ENCODE measurements at places on chromosomes 6 and 20. TPM values are rescaled to one million over a fixed set of nuclear protein-coding genes. Genes with fewer than 3 reads are reported as not detected.

GRCh38 chr6:118403036-118403435 lies 145.1 kb upstream of the PLN start:
- no peak overlapping the region for H3K27ac ChIP-seq
- H3K4me1 ChIP-seq = no peaks in the 10 kb centered on the region
- H3K27me3 ChIP-seq = peaks cover 1% of the 10 kb centered on the region
- H3K4me3 ChIP-seq = no peak overlapping the region
- DNase-seq = no peak

DNA sequence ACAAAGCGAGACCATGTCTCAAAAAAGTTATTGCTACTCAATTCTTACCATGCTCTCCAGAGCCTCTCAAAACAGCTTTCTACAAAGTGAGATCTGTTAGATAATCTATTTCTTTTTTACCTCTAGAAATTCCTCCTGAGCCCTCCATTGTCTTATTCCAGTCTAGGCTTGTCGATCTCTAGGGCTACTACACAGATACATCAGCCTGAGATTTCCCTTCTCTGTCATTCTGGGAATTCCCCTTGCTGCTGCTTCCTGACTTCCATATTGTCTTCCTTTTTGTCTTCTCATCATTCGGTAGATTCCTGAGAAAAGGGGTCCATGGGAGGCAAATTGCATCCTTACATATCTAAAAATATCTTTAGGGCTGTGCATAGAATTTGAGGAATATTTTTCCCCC lies 75.6 kb upstream of the GNRH2 start:
- H3K27ac ChIP-seq = no peak overlapping the region
- H3K4me3 ChIP-seq = no peak overlapping the region
- H3K27me3 ChIP-seq = no peaks in the 10 kb centered on the region
- peaks cover 6% of the 10 kb centered on the region for H3K4me1 ChIP-seq
- peaks cover 11% of the 10 kb centered on the region for H3K36me3 ChIP-seq
- no peak for DNase-seq

DNA sequence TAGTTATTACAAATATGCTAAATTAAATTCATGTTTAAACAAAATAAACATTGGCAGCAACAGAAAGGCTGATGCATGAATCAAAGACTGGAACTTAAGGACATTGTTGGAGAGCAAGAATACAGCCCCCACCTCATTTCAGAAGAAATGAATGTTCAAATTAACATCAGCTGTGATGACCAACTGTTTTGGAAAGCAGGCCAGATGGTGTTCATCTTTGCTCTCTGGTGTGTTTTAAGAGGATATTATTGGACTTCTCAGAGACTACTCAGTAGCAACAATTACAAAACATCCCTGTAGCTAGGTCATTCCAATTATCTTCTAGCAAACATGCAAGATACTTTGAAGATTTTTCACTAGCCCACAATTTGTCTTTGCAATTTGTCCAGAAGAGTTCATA lies 118.6 kb upstream of the DOK5 start:
- H3K4me1 ChIP-seq = peaks cover 19% of the 10 kb centered on the region
- no peak overlapping the region for H3K4me3 ChIP-seq
- no peak for DNase-seq
- no peak overlapping the region for H3K27ac ChIP-seq
- H3K36me3 ChIP-seq = no peaks in the 10 kb centered on the region
- H3K27me3 ChIP-seq = peaks cover 5% of the 10 kb centered on the region

GRCh38 chr20:57409316-57409671 lies 18.1 kb downstream of the RBM38 start:
- DNase-seq = no peak
- peaks cover 10% of the 10 kb centered on the region for H3K27me3 ChIP-seq
- no peak overlapping the region for H3K4me3 ChIP-seq
- H3K36me3 ChIP-seq = no peaks in the 10 kb centered on the region
- H3K4me1 ChIP-seq = no peaks in the 10 kb centered on the region

Gene CRISP2
- total RNA-seq = not detected

- H3K36me3 ChIP-seq = no peaks in the 10 kb centered on the region
- H3K27me3 ChIP-seq = peaks cover 10% of the 10 kb centered on the region
- DNase-seq = no peak
Measured at GRCh38 chr6:139014945-139015344, 13.6 kb upstream of the ABRACL start.

DNA sequence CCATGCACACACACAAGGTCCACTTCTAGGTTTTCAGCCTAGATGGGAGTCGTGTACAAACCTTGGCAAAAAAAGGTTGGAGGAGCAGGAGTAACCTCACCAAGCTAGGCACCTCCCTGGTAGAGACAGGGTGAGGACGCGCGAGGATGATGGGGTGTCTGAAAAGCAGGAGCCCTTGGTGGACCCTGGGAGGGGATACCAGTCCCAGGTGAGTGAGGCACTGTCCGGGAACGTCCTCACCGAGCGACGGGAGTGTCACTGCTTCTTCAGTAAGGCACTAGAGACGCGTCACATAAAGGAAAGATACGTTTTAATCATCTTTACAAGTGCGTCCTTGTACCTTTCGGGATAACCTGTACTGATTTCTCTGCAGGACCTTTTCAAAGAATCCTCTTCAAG lies 29.4 kb upstream of the ZBP1 start:
- DNase-seq = no peak
- no peak overlapping the region for H3K4me3 ChIP-seq
- H3K4me1 ChIP-seq = no peaks in the 10 kb centered on the region
- no peak overlapping the region for H3K27ac ChIP-seq
- no peaks in the 10 kb centered on the region for H3K36me3 ChIP-seq

Measured in HFFc6 (cell line).